ENCODE measurements at places on chromosomes 5 and 9.

- DNase-seq: peak; percentile 81
These were observed 1.3 kb downstream of the FBXL7 start for GRCh38 chr5:15501091-15501791.

GRCh38 chr9:626596-626995, 214.9 kb upstream of the DMRT1 start:
- DNase-seq: no peak

DNA sequence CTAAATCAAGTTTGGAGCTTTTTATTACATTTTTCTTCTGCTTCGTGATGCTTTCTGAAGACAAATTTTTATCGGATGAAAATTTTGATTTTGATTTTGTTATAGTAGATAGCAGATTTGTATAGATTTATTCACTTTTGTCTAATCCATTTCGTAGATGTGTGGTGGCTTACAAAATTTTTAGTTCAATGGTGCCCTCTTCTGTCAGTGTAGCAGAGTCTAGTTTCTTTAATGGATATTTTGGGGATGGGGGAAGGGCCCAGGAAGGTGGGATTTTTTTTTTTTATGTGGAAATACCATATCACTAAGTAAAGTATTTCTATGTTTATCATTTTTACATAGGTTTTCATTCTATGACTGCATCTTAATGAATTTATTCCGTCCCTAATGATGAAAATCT, 259.9 kb upstream of the TARS1 start:
- DNase-seq: peak; percentile 21

- no peak for DNase-seq
These were observed 141.0 kb downstream of the CDK5RAP2 start for GRCh38 chr9:120438836-120439546.

DNA sequence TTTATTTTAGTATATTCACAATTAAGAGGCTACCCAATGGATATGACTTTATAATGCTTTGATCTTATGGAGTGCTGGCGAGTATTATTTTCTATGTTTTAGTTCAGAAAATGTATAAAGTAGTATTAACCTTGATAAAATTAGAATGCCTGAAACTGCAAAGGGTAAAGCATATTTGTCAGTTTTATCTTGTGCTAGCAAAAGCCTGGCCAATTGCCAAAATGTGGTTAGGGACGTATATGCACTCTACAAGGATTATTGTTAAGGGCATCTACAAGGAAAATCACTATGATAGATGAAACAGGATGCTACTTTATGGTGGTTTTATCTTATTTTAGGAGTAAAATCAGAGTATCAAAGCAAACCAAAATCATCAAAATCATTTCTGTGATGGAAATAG, 281.7 kb downstream of the CCDC171 start:
- no peak for DNase-seq

- peak; percentile 75 for DNase-seq
These were observed 1.8 kb upstream of the NR3C1 start for GRCh38 chr5:143405063-143405848.

DNA sequence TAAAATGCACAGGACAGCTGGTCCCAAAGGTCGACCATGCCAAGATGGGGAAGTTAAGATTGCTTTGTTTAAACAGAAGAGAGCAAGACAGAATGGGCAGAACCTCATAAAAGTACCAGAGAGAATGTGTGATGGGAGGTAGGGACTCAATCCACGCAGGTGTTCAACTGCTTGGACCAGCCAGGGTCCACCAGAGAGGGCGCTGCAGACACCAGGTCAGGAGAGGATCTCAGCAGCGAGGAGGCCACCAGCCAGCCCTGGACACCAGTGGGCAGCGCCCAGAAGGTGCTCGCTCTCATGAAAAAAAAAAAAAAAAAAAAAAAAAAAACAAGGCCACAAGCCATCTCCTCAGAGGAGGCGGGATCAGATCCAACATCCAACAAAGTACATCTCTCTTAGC, 81.8 kb downstream of the SHC3 start:
- DNase-seq: no peak

GRCh38 chr9:38390442-38390841, 2.1 kb upstream of the ALDH1B1 start:
- no peak for DNase-seq

GRCh38 chr5:32027717-32028458, 146.2 kb downstream of the GOLPH3 start:
- DNase-seq: peak; percentile 86

- peak; percentile 71 for DNase-seq
These were observed at the start of gene TBC1D9B for GRCh38 chr5:179907556-179908324. TSS of gene TBC1D9B (minus strand) at chr5:179907897. CDS start at chr5:179907821, 76 bp downstream.

DNA sequence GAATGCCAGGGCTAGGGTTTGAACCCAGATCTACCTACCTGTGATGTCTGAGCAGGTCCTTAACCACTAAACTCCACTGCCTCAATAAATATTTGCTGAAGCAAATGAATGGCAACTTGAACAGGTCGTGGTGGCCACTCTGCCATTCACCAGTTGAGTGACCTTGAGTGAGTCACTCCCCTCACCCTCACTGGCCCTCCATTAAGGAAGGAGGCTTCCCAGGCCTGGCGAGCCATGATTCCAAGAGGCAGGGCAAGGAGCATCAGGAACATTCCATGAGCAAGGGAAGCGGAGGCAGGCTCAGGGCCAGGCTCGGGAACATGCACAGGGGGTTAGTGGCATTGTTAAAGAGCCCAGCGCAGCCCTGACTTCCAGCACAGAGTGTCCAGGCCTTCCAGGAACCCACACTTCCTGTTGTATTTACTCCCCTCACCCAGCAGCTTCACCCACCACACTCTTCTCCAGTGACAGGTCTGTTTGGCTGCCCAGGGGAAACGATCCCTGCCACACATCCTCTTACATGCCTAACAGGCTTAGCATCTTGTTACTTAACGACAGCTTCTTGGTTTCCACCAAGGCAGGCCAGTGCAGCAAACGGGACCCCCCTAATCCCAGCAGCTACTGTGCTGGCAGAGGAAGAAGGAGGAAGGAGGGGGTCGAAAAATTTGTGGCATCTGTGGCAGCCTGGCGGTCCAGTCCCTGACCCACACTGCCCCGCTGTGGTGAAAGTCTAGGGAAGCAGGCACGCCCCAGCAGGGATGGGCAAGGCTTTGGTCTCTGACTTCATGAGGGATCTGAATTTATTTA, 43.7 kb upstream of the TTC1 start:
- peak; percentile 30 for DNase-seq

- no peak for DNase-seq
These were observed 970.0 kb downstream of the MAT2B start for GRCh38 chr5:164475339-164475977.

GRCh38 chr9:114671605-114672004, 10.4 kb downstream of the TEX48 start:
- no peak for DNase-seq

GRCh38 chr5:108521841-108522506, 140.1 kb upstream of the FBXL17 start:
- DNase-seq: peak; percentile 53

DNA sequence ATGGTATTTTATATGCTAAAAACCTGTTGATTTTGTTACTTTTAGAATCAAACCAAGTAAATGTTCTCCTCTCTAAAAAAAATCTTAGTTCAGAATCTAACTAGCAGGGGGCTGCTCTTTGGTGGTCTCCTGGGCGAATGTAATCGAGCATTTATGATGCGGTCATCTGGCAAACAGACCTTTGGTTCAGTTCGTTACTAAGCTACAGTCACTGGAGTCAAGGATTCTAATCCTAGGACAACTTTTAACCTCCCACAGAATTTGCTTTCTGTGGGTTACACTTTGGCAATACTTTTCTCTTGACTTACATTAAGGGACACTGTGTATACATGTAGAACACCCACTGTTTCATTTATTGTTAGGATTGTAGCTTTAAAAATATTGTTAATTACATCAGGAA, 26.3 kb upstream of the FREM1 start:
- DNase-seq: no peak

- DNase-seq: no peak
These were observed 41.0 kb downstream of the PCDHGC5 start for GRCh38 chr5:141529873-141530272.

DNA sequence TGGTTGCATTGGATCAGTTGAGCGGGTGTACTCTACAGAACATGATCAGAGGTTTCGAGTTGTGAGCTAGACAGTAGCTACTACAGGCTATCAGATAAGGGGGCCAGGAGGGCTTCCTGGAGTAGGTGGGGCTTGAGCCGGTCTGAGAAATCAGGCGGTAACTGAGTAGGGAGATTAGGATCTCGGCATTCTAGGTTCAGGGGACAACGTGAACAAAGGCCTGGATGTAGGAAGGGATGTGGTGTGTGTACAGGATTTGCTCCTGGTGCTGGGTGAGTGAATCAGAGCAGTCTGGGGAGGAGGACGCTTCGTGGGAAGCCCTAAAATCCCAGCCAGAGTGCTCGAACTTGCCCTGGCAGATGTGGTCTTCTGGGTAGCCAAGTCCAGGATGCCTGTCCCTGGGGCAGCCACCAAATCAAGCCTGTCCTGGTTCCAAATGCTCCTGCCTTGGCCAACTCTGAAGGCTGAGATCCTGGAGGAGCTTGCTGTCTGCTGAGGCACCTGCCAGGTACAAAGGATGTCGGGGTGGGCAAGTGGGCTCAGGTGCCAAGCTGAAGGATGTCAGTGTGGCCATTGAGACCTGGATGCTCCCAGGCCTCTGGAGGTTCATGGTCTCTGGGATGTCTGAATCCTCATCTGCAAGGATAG, 33.4 kb downstream of the STC2 start:
- no peak for DNase-seq

- no peak for DNase-seq
These were observed 57.8 kb downstream of the BARX1 start for GRCh38 chr9:93897075-93897970.

DNA sequence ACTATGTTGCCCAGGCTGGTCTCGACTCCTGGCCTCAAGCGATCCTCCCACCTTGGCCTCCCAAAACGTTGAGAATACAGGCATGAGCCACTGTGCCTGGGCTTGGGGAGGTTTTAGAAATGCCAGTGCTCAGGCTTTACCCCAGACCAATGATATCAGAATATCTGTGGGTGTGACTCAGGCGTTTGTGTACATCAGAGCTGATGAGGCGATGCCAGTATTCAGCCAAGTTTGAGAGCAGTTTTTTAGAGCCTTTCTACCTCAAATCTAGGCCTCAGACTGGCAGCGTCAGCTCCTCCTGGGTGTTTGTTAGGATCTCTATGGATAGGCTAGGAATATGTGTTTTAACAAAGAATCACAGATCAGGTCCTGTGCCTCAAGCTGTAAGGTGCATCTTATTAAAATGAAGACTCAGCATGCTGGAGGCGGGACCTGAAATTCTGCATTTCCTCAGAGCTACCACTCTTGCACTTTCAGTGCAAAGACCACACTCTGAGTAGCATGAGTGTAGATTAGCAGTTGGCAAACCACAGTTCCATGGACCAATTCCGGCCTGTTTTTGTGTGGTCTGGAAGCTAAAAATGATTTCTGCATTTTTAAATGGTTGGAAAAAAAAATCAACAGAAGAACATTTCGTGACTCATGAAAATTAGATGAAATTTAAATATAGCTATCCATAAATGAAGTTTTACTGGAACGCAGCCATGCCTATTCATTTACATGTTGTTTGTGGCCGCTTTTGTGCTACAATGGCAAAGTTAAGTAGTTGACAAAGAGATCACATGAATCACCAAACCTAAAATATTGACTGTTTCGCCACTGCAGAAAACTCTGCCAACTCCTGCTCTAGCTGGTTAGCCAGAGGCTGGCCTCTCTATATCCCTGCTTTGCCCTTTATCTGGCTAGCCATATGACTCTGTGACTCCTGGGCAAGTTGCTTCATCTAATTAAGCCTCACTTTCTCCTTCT, 92.2 kb downstream of the KLF4 start:
- no peak for DNase-seq

- no peak for DNase-seq
These were observed 168.3 kb upstream of the DMAC1 start for GRCh38 chr9:7967851-7968250.

- DNase-seq: no peak
These were observed 7.9 kb downstream of the WWC1 start for GRCh38 chr5:168299372-168299771.

DNA sequence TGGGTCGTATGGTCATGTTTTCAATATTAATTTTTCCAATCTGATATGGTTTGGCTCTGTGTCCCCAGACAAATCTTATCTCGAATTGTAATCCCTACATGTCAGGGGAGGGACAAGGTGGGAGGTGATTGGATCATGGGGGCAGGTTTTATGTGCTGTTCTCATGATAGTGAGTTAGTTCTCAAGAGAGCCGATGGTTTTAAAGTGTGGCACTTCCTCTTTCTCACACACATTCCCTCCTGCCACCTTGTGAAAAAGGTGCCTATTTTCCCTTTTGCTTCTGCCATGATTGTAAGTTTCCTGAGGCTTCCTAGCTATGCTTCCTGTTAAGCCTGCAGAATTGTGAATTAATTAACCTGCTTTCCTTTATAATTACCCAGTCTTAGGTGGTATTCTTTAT, 309.1 kb upstream of the GRIN3A start:
- no peak for DNase-seq

DNA sequence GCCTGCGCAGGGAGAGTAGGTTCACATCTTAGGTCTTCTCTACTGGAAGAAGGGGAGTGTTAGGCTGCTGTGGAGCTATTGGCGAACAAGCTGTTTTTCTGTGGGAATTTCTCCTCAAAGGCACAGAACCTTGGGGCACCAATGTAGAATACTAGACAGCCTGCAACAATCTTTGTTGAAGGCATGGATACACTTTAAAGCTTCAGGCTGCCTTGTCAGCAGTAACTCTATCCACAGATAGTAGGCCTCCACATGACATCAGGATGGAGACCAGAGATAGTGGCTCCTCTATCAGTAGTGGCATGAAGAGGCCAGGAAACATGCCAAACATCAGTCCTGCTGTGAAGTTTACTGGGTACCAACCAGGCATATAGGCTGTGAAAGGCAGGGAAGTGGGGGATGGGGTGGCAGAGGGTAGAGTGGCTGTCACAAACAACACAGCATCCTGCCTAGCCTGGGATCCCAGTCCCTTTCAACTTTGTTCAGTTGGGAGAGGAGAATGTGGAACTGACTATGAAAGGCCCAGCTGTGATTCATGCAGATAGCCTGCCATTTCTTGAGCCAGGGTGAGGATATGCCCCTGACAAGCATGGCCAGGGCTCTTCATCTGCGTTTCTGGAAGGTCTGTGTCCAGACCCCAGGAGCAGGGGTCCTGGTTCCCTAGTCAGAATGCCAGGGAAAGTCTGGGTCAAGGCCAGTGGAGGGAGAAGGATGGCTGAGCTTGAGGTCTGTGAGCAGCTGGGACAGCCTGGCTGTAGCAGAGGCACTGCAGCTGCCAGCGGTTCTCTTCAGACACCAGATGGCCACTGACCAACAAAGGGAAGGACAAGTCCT, 1.0 kb upstream of the HK3 start:
- DNase-seq: no peak

Measured in kidney capillary endothelial cell (primary cell).